Small intestine (tissue), 16 donors: ENCODE measurements at places on chromosomes 6 and 20. TPM values are rescaled to one million over a fixed set of nuclear protein-coding genes. Genes with fewer than 3 reads are reported as not detected.

DNA sequence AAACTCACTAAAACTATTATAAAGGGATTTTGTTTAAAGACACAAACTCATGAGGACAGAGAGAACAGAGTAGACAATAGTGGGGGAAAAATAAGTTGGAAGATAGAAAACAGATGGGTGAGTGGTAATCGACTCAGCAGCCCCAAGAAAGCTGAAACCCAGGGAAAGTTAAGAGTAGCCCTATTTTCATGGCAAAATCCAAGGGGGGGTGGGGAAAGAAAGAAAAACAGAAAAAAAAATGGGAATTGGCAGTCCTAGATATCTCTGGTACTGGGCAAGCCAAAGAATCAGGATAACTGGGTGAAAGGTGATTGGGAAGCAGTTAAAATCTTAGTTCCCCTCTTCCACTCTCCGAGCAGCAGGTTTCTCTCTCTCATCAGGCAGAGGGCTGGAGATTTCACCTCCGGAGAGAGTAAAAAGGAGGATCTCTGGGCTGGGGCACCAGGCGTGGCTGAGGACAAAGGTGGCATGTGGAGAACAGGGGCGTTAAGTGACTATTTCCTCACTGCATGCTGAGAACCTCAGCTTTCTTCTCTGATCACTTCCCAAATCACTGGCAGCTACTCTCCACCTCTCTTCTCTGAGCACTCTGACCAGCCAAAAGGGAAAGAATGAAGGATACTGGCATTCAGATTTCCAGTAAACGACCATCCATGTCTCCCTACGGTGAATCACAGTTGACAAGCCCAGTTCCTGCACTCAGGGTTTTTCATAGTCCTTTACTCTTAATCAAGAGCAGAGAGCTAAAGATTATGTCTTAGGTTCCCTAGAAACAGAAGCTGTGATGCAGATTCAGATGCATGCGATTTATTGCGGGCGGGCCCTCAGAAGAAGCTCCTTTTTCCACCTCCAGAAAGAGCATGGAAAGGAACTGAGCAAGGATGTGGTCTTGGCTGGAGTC lies 7.3 kb upstream of the RNF24 start:
- peak; percentile 59 for DNase-seq
- no peaks in the 10 kb centered on the region for H3K4me1 ChIP-seq
- H3K27ac ChIP-seq: no peak overlapping the region
- no peaks in the 10 kb centered on the region for H3K36me3 ChIP-seq
- no peak overlapping the region for H3K4me3 ChIP-seq

DNA sequence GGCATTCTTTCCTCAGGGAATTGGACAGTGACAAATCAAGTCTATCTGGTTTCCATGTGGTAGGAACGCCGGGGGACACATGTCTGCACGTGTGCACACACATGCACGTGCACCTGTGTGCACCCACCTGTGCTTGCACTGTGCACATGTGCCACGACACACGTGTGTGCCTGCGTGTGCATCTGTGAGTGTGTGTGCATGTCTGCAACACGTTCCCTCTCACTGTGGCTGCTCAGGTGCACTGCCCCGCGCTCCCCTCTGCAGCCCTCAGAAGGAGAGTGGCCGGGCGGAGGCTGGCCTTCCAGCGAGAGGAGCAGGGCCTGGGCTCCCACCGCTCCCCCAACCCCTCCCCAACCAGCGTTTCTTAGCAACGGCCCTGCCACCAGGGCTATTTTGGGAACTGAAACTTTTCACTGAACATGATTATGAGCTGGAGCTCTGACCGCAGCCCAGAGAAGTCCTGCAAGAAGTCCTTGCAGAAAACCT lies 147.8 kb downstream of the PHACTR3 start:
- H3K27me3 ChIP-seq: no peaks in the 10 kb centered on the region
- DNase-seq: peak; percentile 7
- H3K27ac ChIP-seq: no peak overlapping the region
- H3K4me3 ChIP-seq: no peak overlapping the region
- H3K4me1 ChIP-seq: no peaks in the 10 kb centered on the region
- H3K36me3 ChIP-seq: no peaks in the 10 kb centered on the region

DNA sequence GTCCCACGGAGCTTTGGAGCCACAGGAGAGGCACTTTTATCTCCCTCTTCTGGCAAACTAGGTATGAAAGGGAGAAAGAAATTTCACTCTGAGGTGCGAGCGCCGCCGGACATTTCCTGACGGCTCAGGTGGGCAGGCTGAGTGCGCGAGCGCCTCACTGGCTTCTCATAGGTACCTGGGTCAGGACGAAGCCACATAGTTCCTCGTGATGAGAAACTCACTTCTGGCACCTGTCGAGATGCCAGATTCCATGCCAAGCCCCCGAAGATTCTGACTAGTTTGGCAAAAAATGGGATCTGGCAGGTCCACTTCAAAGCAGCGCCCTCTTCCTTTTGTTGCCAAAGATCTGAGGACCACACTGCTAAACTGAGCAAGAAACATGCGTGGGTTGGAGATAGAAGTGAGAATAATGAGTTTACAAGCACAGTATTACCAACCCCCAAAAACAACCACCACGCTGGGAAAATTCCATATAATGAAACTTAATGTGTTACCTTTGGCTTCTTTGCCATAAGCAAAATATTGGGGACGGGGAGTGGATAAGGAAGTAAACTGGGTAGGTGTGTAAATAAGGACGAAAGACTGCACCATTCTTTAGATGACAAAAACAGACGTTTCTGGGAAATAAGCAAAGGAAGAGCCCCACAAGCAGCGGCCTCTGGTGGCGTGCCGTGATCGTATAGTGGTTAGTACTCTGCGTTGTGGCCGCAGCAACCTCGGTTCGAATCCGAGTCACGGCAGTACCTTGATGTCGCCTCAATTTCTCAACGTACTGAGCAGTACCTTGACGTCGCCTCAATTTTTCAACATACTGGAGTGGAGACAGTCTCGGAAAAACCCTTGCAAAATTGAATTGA lies 89.8 kb upstream of the PRSS16 start:
- no peaks in the 10 kb centered on the region for H3K4me1 ChIP-seq
- no peak overlapping the region for H3K4me3 ChIP-seq
- no peaks in the 10 kb centered on the region for H3K27me3 ChIP-seq
- H3K27ac ChIP-seq: peak overlapping the region; percentile 19

DNA sequence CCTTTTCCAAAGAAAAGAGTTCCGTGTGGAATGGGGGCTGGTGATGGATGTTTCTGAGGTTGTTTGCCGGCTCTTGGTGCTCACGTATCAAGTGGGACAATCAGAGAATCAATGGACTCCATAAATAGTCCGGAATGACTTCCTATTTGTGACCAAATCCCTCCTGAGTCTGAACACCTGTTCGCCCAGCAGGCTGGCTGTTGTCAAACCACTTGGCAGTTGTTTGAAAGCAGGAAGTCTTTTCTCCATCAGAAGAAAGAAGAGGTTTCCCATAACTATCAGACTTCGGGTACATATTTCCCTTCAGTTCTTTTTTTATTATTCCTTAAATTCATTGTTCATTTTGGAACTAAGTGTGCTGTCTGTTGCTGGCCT lies 154.7 kb upstream of the RIN2 start:
- no peak overlapping the region for H3K27ac ChIP-seq
- H3K4me3 ChIP-seq: no peak overlapping the region
- DNase-seq: no peak
- no peaks in the 10 kb centered on the region for H3K4me1 ChIP-seq
- H3K36me3 ChIP-seq: no peaks in the 10 kb centered on the region
- H3K27me3 ChIP-seq: no peaks in the 10 kb centered on the region

DNA sequence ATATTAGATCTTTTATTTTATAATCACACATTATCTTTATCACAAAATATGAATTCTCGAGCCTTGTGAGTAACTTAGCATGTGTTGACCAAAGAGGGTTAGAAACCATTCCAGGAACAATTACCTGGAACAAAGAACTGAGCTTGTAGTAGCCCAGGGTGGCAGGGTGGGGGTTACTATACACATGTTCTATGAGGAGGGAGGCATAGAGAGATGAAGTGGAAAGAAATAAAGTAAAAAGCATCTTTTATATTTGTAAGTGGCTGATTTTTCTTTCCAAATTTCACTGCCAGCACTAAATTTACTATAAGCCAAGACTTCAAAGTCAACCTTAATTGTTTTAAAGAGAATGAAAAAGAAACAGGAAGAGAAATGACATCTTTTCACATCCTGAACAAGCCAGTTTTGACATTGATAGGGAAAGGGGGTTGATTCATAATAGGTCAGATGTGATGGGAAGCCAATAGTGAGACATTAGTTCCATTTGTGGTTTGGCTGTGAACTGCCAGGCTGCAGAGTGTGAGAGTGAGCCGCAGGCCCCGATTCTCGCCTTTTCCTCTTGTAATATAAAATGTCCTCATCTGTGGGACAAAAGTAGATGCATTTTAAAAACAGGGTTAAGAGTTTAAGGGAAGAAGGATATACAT lies 52.7 kb upstream of the MYB start:
- DNase-seq: no peak
- no peaks in the 10 kb centered on the region for H3K4me1 ChIP-seq
- no peaks in the 10 kb centered on the region for H3K36me3 ChIP-seq
- no peak overlapping the region for H3K27ac ChIP-seq
- H3K4me3 ChIP-seq: no peak overlapping the region

GRCh38 chr20:34013554-34013953 lies 19.8 kb downstream of the RALY start:
- H3K27ac ChIP-seq: no peak overlapping the region
- H3K4me1 ChIP-seq: peaks cover 5% of the 10 kb centered on the region
- H3K27me3 ChIP-seq: no peaks in the 10 kb centered on the region
- no peak overlapping the region for H3K4me3 ChIP-seq
- DNase-seq: no peak

CBLN4 gene
- 0.04 TPM for polyA plus RNA-seq
